ENCODE measurements at places on chromosomes 6 and 20. TPM values are rescaled to one million over a fixed set of nuclear protein-coding genes. Genes with fewer than 3 reads are reported as not detected.

DNA sequence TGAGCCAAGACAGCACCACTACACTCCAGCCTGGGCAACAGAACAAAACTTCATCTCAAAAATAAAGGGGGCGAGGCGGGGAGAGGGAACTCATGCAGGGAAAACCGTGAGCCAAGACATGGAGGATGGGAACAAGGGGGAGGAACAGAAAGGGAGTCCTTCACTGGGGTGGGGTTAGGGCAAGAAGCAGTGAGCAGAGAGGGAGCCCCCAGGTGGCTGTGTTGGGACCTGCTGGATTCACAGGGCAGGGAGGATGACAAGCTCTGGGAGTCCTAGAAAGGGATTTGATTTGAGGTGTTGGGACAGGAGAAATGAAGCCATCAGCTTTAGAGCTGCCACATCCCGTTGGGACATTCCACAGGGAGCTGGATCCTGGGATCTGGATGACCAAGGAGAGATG lies 90.6 kb upstream of the TOP1 start:
- H3K4me1 ChIP-seq: no peaks in the 10 kb centered on the region
- H3K27ac ChIP-seq: no peak overlapping the region
- H3K27me3 ChIP-seq: no peaks in the 10 kb centered on the region
- H3K36me3 ChIP-seq: no peaks in the 10 kb centered on the region
- DNase-seq: no peak

DNA sequence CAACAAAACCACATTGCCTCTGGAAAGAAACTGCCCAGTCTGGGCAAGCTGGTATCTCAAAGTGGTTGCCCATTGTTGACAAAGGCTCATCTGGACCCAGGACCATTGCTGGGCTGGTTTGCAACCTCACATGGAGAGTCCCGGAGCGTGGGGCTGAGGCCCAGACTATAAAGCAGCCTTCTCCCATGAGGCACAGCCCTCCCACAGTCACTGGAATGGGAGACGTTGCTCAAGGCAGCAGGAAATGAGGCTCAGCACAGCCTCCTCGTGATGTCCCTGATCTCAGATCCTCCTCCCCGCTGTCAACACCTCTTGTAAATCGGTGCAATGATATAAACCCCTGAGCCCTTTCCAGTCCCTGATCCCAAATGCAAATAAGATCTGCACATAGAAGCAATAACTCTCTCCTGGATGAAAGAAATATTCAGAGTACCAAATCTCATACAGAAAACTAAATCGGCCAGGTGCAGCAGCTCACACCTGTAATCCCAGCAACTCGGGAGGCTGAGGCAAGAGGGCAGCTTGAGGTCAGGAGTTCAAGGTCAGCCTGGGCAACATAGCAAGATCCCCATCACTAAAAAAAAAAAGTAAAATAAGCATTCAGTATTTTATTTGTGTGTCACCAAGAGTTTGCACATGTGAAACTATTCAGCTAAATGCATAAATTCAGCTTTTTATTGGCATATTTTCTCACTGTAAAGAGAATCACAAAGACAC lies 103.0 kb upstream of the RREB1 start:
- H3K27ac ChIP-seq: peak overlapping the region; percentile 88
- no peaks in the 10 kb centered on the region for H3K27me3 ChIP-seq
- H3K4me3 ChIP-seq: no peak overlapping the region
- no peaks in the 10 kb centered on the region for H3K36me3 ChIP-seq

Gene GRM1
- total RNA-seq: 2.5 TPM

Gene LINC00237
- 0.33 TPM for total RNA-seq

GRCh38 chr20:56522311-56522710 lies 2.2 kb upstream of the FAM209A start:
- H3K27ac ChIP-seq: no peak overlapping the region
- H3K36me3 ChIP-seq: peaks cover 29% of the 10 kb centered on the region
- no peak for DNase-seq
- H3K4me3 ChIP-seq: no peak overlapping the region
- no peaks in the 10 kb centered on the region for H3K27me3 ChIP-seq

GRCh38 chr6:47718571-47718970 lies 20.2 kb downstream of the ADGRF4 start:
- H3K4me1 ChIP-seq: no peaks in the 10 kb centered on the region
- DNase-seq: no peak
- H3K27me3 ChIP-seq: no peaks in the 10 kb centered on the region
- no peak overlapping the region for H3K4me3 ChIP-seq

Gene OR12D3
- not detected for total RNA-seq

Gene HLA-DQB1
- total RNA-seq: 8.6 TPM

GRCh38 chr20:59933296-59933848 lies at the start of gene SYCP2:
Gene SYCP2, minus strand, starts transcription at chr20:59933637. Its CDS starts 11,224 bp downstream, at chr20:59922413.
- H3K27ac ChIP-seq: no peak within 1 kb of the TSS
- peak; percentile 31 for DNase-seq
- peak within 1 kb of the TSS; percentile 55 for H3K4me3 ChIP-seq
- H3K27me3 ChIP-seq: no peaks in the 10 kb centered on the region

Gene FKBP1C
- total RNA-seq: 0.49 TPM

Gene MDFI
- 9.3 TPM for total RNA-seq

Gene BHLHE23
- not detected for total RNA-seq

Gene BPI
- not detected for total RNA-seq

Gene SEMG1
- total RNA-seq: not detected

Gene FABP7
- total RNA-seq: not detected

DNA sequence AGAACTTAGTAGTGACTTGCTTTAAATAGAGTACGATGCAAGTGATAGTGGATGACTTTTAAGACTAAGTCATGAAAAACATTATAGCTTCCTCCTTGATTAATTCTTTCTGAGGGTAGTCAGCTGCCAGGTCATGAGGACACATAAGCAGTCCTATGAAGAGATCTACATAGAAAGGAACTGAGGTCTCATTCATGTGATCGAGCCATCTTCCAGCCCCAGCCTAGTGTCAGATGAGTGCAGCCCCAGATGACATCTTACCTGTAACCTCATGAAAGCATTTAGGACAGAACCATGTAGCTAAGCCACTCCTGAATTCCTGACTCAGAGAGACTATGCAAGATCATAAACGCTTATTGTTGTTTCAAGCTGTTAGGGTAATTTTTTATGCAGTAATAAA lies 67.7 kb downstream of the AK9 start:
- H3K4me1 ChIP-seq: no peaks in the 10 kb centered on the region
- no peak overlapping the region for H3K4me3 ChIP-seq
- no peaks in the 10 kb centered on the region for H3K27me3 ChIP-seq
- no peak overlapping the region for H3K27ac ChIP-seq

Gene TBXT
- 1.3 TPM for total RNA-seq

GRCh38 chr6:23851522-23851921 lies 274.5 kb upstream of the NRSN1 start:
- no peaks in the 10 kb centered on the region for H3K4me1 ChIP-seq
- no peak overlapping the region for H3K27ac ChIP-seq
- H3K27me3 ChIP-seq: no peaks in the 10 kb centered on the region
- no peak overlapping the region for H3K4me3 ChIP-seq
- DNase-seq: no peak
